ENCODE measurements at places on chromosomes 1 and 21. TPM values are rescaled to one million over a fixed set of nuclear protein-coding genes. Genes with fewer than 3 reads are reported as not detected.

Gene CD53
- not detected for total RNA-seq

Gene OSCP1
- 6.3 TPM for total RNA-seq

Gene CLDN14
- total RNA-seq, result not detected

DNA sequence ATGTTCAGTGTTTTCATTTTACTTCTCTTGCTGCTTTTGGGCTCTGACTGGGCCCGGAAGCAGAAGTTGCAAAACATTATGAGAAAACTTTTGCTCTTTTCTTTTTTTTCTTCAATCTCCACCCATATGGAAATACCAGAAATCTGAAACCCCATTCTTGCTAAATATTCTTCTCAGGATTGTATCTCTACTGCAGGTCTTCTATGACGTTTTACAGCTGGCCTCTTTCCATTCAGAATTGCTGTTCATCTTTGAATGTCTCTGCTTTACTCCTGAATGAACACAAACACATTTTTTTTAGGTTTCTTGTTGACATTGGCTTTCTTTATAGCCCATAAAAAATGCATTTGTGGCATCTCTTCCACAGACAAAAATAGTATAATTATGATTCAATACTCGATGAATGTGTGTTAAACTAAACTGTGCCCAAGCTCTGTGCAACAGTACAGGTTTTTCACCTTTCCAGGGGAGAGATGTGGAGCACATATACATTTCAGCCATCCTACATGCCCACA is 18.8 kb downstream of the PTPRC start:
- H3K27me3 ChIP-seq, result no peaks in the 10 kb centered on the region
- peaks cover 15% of the 10 kb centered on the region for H3K4me1 ChIP-seq
- H3K27ac ChIP-seq, result peak overlapping the region; percentile 65
- H3K4me3 ChIP-seq, result no peak overlapping the region
- peak; percentile 100 for DNase-seq

- no peaks in the 10 kb centered on the region for H3K4me1 ChIP-seq
- no peaks in the 10 kb centered on the region for H3K27me3 ChIP-seq
- H3K4me3 ChIP-seq, result no peak overlapping the region
- no peak for DNase-seq
- no peak overlapping the region for H3K27ac ChIP-seq
These were observed 32.5 kb downstream of the XKR8 start for GRCh38 chr1:27992276-27992675.

Data from astrocyte (in vitro differentiated cells and primary cell).